Activated T-cell treated with anti-CD3 and anti-CD28 coated beads, Interleukin-2, amount 50 U/mL, for 24 hours (primary cell): ENCODE measurements at places on chromosomes 4 and X.
A peak's percentile ranks its signal among the peaks of the same experiment; 100 is the strongest.

DNA sequence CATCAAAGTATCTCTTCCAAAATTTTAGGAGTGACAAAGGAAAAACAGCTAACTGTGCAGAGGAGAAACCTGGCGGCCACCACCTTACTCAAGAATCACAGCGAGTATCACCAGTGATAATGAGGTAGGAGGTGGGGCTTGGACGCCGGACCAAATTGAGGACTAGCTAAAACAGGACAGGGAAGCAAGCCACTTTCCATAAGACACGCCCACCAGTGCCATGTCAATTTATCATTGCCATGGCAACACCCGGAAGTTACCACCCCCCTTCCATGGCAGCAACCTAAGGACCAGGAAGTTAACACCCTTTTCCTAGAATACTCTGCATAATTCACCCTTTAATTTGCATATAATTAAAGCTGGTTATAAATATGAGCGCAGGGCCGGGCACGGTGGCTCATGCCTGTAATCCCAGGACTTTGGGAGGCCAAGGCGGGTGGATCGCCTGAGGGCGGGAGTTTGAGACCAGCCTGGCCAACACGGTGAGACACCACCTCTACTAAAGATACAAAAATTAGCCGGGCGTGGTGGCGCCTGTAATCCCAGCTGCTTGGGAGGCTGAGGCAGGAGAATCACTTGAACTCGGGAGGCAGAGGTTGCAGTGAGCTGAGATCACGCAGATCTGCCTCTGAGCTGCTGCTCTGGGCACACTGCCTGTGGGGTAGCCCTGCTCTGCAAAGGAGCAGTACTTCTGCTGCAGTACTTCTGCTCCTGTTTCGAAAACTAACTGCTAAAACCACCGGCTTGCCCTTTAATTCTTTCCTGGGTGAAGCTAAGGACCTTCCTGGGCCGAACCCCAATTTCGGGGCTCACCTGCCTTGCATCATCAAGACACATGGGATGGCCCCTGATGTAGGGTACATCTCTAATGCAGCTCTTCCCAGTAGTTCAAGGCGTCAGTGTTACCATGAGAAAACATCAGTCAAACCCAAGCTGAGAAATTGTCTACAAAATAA, 116.7 kb downstream of the HMX1 start:
- no peak for DNase-seq

GRCh38 chr4:76823495-76823894, 74.4 kb downstream of the SOWAHB start:
- no peak for DNase-seq

DNA sequence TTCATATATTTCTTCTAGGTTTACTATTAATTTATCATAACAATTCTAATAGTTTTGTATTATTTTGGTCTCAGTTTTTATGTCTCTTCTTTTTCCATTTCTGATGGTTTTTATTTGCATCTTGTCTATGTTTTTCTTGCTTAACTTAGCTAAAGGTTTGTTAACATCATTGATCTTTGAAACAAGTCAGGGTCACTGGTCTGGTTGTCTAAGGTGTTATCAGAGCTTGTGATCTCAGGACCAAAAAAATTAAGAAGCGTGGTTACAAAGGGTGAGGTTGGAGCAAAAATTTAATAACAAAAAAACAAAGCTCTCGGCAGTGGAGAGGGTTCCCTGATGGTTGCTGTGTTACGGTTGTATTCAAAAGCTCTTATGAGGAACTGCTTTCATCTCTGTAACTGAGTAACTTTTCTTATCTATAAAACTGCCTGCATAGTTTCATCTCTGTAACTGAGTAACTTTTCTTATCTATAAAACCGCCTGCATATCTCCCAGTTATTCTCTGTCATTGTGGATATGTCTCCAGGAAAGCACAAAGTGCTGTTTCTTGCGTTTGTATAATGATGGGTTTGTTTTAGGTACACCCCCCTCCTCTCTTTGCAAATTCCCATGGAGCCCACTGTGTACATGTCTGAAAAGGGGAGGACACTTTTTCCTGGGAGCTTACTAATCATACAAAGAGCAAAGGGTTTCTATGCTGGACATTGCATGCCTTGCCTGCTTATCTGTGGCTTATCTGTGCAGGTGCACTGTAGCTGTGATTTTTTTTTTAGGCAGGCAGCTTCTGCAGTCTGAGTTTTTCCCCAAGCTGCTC, 62.4 kb upstream of the UGT2B15 start:
- DNase-seq: no peak

GRCh38 chr4:79198951-79199587, 126.8 kb downstream of the NAA11 start:
- no peak for DNase-seq

GRCh38 chrX:106415276-106415895, 196.4 kb upstream of the RADX start:
- DNase-seq: no peak

DNA sequence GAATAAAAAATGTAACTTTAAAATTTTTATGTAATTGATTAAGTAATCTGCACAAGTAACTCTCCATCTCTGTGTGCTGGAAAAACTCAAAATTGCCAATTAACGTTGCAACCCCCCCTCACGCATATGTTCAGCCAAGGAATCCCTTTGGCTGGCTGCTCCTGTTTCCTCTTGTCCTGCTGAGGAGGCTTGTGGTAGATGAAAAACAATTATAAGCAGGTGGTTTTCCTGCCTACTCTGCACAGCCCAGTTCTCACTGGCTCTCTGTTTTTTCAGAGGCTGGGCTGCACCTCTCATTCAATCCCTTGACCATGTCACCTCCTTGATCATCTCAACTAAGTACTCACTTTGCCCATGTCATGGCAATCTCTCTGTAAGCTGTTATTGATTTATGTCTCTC, 1068.4 kb downstream of the ARAP2 start:
- DNase-seq: no peak

- no peak for DNase-seq
These were observed 95.0 kb downstream of the BANK1 start for GRCh38 chr4:101885574-101885973.

GRCh38 chrX:19350941-19351384, 7.2 kb downstream of the PDHA1 start:
- DNase-seq: no peak

- DNase-seq: no peak
These were observed 573.7 kb downstream of the EPHA5 start for GRCh38 chr4:65096630-65097029.

GRCh38 chrX:117532339-117532738, 584.3 kb downstream of the KLHL13 start:
- DNase-seq: no peak

DNA sequence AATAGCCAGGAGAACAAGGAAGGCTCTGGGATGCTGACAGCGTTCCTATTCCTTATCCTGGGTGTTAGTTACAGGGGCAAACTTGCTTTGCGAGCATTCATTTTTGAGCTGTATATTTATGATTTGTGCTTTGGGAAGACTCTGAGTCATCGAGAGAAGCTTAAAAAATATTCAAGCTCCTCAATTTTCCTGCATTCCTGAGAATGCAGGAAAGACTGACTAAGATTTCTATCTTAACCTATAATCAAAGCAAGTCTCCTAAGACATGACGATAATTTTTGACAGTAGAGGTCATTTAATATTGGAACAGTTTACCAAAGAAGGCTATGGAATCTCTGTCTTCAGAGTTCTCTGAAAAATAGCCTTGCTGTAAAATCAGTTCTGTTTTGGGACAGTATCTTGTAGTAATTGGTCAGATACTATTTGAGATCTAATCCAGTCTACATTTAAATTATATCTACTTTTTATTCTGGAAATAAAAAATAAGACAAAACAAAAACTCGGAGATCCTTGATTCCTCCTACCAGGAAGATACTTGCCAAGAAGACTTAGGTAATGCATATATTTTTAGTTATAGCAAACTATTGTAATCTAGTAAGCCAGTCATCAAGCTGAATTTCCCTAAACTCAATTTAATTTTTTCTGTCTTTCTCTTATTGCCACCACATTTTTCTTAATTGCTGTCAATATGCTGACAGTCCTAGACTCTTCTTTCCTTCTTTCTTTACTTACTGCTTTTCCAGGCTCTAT, 31.7 kb downstream of the BBS12 start:
- DNase-seq: no peak

GRCh38 chr4:122548886-122549630, 71.8 kb downstream of the IL21 start:
- no peak for DNase-seq

GRCh38 chr4:121510341-121510874, 129.6 kb upstream of the QRFPR start:
- DNase-seq: no peak

DNA sequence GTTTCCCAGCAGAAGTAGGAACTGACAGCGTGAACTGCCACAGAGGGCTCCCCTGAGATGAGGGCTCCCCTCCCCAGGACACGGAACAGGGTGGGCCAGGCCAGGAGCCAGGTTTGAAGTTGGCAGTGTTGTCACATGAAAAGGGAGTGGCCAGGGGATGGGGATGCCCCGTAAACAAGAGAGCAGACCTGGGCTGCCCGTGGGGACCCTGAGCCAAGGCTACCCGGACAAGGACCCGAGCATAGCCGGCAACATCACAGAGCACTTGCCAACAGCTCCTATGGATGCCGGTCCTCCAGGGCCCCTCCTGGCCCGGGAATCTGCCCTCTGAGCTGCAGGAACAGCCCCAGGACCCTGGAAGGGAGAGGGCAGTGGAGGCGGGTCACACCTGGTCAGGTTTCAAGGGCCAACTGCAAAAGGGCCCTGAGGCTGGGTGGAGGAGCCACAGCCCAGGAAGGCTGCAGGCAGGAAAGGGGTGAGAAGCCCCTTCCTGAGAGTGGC, 102.1 kb downstream of the CPZ start:
- DNase-seq: peak; percentile 14

- DNase-seq: peak; percentile 51
These were observed 85.4 kb upstream of the GBA3 start for GRCh38 chr4:22607382-22607781.

DNA sequence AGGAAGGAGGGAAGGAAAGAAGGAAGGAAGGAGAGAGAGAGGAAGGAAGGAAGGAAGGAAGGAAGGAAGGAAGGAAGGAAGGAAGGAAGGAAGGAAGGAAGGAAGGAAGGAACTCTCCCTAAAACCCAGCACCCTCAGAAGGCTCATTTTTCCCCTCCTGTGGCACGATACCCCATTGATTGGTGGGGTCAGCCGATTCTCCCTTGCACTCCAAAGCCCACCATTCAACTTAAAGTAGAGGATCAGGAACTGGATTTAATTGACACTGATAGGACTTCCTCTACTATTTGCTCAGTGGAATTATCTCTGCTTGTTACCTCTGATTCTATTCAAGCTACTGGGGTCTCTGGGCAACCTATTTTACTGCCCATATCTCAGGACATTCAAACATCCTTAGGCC, 199.2 kb upstream of the MAOA start:
- no peak for DNase-seq

- no peak for DNase-seq
These were observed 240.5 kb upstream of the CXXC4 start for GRCh38 chr4:104735174-104735573.

DNA sequence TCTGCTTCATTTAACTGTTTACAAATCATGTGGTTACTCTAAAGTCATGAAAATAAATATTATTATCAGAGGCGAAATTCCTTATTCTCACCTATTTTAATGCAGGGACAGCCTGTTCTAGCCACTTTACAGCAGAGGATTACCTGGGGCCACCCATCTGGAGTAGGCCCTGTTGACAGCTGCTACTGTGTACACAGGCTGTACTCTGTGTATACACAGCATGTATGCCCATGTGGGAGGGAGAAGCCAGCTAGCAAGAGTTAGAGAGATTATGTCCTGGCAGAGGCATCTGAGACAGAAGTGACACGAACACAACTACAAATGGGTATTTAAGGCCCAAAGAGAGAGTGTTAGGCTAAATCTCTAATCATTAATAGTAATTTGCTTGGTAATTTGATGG, 62.1 kb downstream of the GPRIN3 start:
- DNase-seq: no peak

GRCh38 chr4:89067417-89067816, 10.4 kb upstream of the FAM13A start:
- no peak for DNase-seq

DNA sequence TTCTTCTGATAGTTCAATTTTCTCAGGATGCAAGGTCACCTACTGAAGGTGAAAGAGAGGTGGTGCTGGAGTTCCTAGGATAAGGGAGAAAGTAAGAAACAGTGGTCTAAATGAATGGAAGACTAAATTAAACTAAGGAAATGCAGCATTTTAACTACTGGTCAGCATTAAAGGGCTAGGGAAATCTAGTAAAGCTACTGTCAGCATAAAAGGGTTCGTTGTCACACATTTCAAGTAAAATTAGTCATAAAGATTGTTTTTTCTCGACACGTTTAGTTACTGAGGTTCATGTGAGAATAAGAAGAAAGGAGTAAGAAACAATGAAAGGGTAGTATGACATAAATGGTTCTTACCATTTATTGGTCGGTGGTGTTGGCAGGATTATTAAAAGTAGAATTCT, 40.0 kb upstream of the COX18 start:
- no peak for DNase-seq

DNA sequence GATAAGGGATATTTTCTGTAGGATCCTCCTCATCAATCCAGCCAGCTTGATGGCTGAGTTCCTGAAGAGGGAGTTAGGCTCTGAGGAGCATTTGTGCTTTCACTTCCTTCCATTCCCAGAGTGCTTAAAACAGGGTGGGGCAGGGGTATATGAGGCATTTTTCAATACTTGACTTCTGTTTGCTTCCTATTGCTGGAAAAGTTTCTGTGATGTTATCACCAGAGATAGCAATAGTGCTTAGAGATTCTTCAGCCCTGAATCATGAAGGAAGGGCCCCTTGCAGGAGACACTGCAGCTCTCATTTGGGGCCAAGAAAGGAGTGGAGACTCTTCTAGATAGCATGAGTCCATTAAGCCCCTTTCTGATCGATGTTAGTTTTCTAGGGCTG, 166.7 kb upstream of the RPS6KA3 start:
- no peak for DNase-seq

GRCh38 chr4:122854447-122855352, 28.1 kb downstream of the FGF2 start:
- DNase-seq: no peak

DNA sequence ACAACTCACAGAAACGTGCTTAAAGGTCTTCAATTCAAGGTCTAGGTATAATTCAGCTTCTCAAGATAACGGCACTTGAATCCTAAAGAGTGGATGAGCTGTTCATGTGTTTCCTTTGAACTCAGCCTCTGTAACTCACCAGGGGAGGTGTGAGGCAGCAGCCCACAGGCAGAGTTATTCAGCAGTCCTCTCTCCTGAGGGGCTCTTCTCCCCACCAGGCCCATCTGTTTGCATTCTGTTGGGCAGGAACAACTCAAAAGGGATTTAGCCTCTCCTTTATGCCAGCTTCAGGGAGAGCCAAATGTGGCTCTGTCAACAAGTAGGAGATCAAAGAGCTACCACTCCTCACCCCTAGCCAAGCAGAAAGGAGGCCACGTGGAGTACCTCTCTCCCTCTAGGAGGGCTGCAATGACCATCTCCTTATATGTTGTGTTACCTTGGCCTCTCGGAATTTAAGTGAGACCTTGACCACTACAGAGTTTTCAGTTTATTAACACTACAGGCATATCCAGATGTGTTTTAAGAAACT, 151.2 kb downstream of the SPATA18 start:
- no peak for DNase-seq

GRCh38 chr4:40992472-40993295, 221.7 kb downstream of the APBB2 start:
- no peak for DNase-seq
